ENCODE measurements at places on chromosomes 4 and X.

GRCh38 chr4:93617606-93618005, 210.9 kb upstream of the ATOH1 start:
- DNase-seq, result peak; percentile 34

- DNase-seq, result no peak
Measured at GRCh38 chr4:168886351-168886750, 123.7 kb downstream of the CBR4 start.

- DNase-seq, result no peak
Measured at GRCh38 chr4:149426461-149426860, 389.2 kb downstream of the IQCM start.

- DNase-seq, result no peak
Measured at GRCh38 chr4:147355847-147356246, 125.0 kb upstream of the EDNRA start.

DNA sequence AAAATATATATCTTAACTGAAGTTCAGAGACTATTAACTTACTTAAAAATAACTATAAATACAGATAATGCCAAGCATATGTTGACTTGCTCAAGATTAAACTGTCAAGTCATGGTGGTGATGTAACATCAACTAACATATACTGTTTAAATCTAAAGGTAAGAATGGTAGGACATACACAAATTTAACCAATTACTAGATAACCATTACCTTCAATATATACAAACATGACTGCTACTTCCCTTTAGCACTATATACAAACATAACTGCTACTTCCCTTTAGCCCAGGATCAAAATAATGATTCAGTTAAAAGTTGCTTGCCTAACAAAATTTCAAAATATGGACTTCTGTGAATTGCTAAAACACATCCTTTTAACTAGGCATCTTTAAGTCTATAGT, 14.9 kb downstream of the HNRNPD start:
- no peak for DNase-seq

DNA sequence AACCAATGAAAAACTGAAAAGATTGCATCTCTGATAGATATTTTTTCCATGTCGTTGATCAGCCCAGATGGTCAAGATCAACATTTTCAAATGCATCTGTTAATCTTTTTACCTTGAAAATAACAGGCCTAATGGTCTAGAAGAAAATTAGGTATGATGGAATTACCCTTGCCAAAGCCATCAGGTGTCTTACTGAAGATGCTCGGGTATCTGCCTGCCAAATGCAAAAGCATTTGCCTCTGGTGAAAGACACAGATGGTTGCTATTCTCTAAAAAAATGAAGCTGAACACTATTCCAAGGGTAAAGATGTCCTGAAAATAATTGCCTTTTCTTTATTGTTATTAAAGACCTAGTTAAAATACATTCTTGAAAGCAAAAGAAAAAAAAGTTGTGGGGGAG, 126.0 kb downstream of the FNIP2 start:
- DNase-seq, result no peak

DNA sequence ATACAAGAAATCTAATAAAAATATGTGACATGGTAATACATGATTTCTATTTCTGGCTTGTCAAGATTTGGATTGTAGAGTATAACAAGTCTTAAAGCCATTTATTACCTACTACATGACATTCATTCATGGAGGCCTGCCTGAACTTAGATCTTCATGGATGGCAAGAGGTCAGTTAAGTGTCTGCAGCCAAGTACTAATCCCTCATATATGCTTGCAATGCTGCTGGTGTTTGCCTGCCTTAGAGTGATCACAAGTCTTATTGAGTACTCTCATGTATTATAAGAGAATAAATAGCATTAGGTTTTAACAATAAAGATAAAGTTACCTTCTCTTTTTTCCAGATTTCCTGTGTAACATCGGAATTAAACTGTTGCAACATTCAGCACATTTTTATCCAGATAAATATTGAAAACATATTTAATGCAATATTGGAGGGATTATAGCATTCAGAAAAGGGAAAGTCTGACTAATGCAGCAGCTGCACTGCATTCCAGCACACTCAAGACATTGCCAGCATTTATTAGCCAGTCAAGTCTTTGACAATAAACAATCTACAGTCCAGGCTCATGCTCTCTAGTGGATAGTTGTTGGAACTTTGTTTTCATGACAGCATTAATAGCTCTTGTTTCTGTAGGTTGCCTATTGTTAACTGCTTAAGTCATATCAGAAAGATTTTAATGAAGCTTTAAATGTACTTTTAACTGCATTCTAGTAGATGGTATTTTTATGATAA, 737.1 kb downstream of the FAT4 start:
- peak; percentile 20 for DNase-seq

DNA sequence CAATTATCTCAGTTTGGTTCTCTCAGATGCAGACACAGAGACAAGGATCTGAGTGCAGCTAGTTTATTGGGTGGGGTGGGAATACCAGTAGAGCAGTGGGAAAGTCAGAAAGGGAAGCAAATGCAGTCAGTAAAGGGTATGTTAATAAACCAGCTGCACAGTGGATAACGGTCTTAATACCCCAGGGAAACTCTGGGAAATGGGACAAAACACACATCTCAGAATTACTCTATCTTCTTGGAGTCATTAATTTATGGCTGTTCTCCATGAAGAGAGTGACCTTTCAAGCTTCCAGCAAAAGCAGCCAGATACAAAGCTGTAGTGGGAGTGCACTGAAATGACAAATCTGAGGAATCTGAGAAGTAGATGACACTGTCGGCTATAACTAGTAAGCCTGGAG, 73.3 kb upstream of the NALF2 start:
- DNase-seq, result no peak
